ENCODE measurements at places on chromosomes 2 and 18.

DNA sequence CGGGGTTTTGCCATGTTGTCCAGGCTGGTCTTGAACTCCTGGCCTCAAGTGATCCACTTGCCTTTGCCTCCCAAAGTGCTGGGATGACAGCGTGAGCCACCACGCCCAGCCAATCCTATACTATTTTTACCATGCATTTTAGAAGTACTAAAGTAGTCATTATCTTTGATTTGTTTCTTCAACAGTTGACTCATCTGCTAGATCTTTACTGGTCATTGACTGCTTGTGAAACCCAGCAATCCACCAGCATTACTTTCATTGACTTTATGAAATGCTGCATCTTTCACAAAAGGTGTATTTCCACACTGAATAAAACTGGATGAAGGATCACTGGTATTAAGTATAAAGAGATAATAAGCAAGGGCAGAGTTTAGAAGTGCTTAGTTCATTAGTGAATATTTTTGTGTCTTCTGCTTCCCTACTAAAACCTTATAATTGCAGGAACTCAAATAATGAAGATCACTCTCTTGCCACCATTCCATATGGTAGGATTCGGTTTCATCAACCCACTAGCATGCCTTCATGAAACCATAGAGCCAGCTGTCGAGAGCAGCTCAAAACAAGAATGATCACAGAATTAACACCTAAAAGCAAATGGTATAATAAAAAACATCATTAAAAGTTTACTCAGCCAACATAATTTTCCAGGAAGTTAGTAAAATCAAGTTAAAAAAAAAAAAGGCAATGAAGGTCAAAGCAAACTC, 33.1 kb downstream of the IRS1 start:
- DNase-seq, result no peak

DNA sequence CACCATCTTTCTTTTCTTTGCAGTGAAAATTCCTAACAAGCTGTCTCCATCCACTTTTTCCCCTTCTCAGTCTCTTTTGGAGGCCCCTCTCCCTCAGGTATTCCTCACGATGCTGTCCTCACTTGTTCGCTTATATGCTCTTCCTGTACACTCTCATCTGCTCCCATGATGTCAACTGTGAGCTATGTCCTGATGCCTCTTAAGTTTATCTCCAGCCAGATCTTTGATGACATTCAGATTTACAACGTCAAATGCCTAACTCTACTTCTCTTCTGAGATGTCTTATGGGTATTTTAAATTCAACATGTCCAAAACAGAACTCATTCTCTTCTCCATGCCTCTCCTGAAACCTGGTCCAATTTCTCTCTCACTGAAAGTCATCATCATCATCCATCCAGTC, 55.1 kb upstream of the SERTAD2 start:
- no peak for DNase-seq

DNA sequence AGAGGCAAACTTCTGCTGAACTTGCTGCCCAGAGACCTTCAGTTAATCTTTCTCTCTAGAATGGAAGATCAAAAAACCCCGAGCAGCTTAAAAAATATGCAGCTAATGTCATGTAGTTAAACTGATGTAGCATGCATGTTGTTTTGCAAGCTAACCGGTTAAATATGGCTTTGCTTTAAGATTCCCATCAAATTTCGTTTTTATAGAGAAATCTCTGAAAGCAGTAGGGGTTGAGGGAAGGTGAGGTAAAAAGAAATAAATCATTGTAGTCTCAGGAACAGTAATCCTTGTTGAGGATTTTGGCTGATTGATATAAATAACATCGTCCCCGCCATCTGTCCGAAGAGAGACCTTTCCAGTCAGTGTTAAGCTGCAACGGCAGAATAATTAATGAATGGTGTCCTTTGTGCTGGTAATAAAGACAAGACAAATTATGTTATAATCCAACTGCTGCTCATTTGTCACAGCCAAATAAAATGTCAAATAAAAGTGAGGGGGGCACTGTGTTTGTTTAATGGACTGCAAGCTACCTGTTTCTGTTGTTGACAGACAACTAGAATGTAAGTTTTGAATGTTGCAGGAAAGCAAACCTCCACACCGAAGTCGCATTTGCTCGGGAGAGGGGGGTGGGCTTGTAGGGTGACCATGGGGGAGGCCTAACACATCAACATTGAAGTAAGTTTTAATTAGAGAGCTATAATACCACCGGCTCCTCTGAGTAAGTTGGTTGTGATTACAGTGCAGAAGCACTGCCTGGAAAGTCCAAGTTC, 555.5 kb downstream of the ARHGAP15 start:
- no peak for DNase-seq

GRCh38 chr18:76654577-76654976, 159.5 kb upstream of the ZNF516 start:
- no peak for DNase-seq

- peak; percentile 55 for DNase-seq
Measured at GRCh38 chr2:85888020-85888683, 638 bp downstream of the ST3GAL5 start.

DNA sequence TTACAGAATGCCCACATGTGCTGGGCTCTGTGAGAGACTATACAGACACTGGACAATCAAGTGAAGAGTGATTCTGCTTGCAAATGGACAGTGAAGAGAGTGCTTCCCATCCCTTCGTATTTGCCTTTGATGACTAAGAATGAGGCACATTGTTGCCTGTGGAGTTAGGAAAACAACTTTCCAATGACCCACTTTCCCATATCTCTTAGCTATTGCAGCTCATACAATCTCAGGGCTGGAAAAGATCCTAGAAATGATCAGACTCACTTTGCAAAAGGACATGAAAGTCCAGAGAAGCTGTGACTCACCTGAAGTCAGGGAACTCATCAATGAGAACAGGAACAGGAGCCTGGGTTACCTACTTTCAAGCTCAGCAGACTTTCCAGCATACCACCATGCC, 440.5 kb upstream of the TCF4 start:
- DNase-seq, result no peak

GRCh38 chr2:112646791-112647689, 1.3 kb downstream of the SLC20A1 start:
- no peak for DNase-seq

GRCh38 chr2:196063773-196064172, 4.9 kb downstream of the DNAH7 start:
- DNase-seq, result no peak

- DNase-seq, result no peak
Measured at GRCh38 chr2:216833061-216833460, 26.8 kb downstream of the TNP1 start.

- DNase-seq, result no peak
Measured at GRCh38 chr2:8590938-8591337, 90.9 kb upstream of the ID2 start.

DNA sequence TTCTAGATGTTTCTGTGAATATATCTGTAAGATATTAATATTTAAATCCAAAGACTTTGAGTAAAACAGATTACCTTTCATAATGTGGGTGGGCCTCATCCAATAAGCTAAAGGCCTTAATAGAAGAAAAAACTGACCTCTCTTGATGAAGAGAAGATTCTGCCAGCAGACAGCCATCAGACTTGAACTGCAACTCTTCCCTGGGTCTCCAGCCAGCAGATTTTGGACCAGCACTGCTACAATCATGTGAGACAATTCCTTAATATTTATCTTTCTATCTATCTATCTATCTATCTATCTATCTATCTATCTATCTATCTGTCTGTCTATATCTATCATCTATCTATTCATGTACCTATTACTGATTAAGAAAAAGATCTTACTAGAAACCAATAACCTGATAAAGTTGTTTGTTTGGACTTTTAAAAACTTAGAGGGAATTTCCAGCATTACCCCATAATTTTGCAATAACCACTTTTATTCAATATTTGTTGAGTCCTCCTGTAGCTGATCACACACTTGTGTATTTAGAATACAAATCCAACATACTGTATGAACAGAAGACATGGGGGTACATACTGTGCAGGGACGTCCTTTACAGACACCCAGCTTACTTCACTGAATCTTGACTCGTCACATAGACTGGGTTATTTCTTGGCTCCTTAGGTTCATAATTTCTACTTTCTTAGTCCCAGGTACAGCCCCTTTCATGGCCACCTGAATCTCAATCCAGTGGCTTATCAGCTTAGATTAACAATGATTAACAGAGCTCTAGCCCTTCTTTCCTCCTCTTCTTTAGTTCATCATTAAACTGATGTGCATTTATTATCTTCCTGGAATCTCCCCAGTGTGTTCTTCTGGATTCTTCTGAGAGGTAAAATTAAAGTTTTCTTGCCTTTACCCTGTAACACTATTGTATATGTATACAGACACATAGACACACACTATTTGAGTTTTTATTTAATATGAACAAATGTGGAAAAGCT, 27.2 kb upstream of the STAT4 start:
- DNase-seq, result no peak

GRCh38 chr2:43478412-43479086, 117.3 kb downstream of the THADA start:
- DNase-seq, result no peak

- DNase-seq, result no peak
Measured at GRCh38 chr2:18368008-18368407, 192.4 kb downstream of the RDH14 start.

- no peak for DNase-seq
Measured at GRCh38 chr2:237459226-237459625, 27.8 kb upstream of the MLPH start.

- no peak for DNase-seq
Measured at GRCh38 chr18:41940506-41941215, 14.4 kb upstream of the PIK3C3 start.

- no peak for DNase-seq
Measured at GRCh38 chr18:48953104-48953706, 2.4 kb upstream of the SMAD7 start.

GRCh38 chr2:197435598-197436420, 981 bp upstream of the SF3B1 start:
- DNase-seq, result no peak

DNA sequence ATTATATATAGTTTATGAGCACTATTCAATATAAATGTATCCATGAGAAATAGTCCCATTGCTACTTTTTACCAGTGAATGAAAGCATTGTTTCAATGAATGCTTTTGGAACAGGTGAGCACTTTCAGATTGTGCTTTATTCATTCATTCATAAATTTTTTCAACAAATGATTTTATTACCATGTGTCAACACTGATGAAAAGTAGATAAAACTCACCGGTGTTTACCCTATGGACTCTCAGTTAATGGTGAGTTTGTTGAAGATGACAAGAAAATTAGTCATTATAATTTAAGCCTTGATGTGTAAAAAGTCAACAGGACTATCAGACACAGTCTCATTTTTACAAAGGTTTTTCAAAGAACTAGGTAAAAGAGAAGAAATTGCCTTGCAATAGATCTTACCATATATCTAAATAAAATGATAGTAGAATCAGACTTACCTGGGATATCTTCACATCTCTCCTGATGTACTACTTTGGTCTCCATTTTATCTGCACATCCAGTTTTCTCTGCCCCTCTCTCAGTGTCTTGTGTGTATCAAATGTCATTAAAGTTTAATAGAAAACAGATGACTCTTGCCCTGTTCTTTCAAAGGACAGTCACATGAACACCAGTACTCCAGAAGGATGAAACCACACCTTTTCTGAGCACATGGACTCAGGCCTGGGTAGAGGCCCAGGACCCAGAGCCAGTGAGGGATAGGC, 325.3 kb upstream of the RND3 start:
- DNase-seq, result no peak

DNA sequence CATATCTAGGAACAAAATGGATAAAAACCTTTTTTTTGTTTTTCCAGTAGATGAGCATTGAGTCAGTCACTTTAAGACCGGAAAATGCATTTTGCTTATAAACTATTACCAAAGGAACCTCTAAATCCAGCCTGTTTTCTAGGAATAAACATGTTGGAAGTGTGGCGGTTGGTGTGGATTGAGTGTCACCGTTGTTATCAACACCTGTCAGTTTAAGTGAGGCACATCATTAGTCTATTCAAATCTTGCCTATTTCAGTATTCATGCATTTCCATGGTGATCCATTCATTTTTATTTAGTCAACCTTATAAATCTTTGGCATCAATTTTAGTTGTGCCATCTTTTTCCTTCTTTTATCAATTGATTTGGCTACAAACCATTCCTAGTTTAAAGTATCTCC, 3.3 kb downstream of the KLHL29 start:
- DNase-seq, result no peak

DNA sequence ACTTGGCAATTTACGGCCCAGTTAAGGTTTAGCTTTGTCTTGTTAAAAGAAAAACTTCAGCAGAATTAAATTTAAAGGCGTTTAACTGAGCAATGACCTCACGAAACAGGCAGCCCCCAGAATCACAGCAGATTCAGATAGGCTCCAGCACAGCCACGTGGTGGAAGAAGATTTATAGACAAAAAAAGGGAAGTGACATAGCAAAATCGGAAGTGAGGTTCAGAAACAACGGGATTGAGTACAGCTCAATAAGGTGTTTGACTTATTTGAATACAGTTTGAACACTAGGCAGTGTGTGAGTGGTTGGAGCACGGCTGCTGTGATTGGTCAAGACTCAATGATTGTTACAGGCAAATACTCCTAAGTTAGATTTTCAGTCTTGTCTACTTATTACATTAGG, 79.8 kb downstream of the MOGAT1 start:
- peak; percentile 56 for DNase-seq

DNA sequence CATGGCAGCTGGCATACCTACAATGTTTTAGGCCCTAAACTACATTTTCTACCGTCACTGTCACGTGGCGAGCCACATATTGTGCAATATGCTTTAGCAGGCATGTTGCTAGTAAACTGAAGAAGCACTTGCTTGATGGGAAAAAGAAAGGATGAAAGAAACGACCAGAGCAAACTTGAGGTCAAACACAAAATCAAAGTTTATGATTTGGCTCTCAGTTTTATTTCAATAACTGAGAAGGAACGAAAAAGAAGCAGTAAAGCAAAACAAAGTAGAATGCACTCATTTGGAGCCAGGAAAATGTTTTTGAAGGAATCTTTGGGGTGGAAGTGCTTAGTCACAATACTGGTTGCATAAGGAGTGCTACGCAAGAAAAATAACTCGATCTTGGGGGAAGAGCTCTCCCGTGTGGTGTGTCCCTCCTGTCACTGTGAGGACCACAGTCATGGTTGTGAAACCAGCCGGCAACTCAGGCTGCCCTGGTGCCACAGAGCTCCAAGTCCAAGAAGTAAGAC, 349.8 kb downstream of the RBM43 start:
- peak; percentile 75 for DNase-seq

GRCh38 chr2:234679741-234680687, 183.1 kb upstream of the ARL4C start:
- DNase-seq, result no peak

GRCh38 chr18:74734013-74734444, 136.4 kb downstream of the ZNF407 start:
- no peak for DNase-seq

GRCh38 chr2:146465460-146465859, 1379.4 kb upstream of the ACVR2A start:
- no peak for DNase-seq

GRCh38 chr18:59509481-59510442, 150.7 kb upstream of the LMAN1 start:
- DNase-seq, result no peak

- DNase-seq, result no peak
Measured at GRCh38 chr2:103805746-103806145, 1043.9 kb downstream of the TMEM182 start.

DNA sequence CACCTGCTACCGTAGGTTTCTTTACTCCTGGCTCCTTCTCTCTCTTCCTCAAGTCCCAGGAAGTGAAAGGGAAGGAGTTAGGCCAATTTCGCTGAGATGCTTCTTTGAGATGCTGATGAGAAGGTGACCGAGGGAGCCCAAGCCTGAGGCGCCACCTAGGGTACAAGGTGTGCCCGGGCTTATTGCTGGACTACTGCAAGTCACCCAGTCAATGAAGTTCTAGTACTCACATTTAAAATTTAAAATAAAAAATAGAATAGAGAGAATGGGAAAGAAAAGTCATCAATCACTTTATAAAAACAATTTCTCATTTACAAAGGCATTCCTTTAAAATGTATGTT, 45.3 kb downstream of the ACAA2 start:
- DNase-seq, result no peak

- no peak for DNase-seq
Measured at GRCh38 chr18:10085876-10086275, 172.1 kb downstream of the VAPA start.
